ENCODE measurements at places on chromosomes 5 and 9.

DNA sequence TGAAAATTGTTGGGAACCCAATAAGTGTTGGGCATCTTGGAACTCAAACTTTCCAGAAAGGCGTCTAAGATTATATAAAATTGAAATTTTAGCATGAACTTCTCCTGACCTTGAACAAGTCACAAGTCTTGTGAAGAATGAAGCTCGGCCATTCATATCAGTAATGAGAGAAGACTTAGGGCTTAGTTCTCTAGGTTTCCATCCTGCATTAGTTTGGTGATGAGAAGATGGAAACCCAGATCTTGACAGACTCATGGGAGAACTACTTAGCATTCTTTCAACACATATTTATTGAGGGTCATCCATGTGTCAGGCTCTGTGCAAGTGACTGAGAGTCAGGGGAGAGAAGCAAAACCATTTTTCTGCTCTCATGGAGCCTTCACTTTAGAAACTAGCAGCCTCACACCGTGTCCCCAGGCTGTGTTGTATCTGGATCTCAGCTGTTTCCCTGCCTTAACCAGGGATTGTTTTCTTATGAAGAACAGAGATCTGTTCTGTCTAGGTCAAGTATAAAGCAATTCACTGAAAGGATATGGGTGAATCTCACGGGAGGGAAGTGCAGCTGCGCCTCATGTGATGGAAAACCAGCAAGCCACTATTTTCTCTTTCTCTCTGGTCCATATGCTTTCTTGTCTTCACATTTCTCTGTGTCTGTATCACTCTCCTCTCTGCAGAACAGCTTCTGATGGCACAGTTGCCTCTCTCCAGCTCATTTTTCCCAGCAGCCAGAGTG is 3.4 kb downstream of the GARNL3 start:
- no peak for DNase-seq

DNA sequence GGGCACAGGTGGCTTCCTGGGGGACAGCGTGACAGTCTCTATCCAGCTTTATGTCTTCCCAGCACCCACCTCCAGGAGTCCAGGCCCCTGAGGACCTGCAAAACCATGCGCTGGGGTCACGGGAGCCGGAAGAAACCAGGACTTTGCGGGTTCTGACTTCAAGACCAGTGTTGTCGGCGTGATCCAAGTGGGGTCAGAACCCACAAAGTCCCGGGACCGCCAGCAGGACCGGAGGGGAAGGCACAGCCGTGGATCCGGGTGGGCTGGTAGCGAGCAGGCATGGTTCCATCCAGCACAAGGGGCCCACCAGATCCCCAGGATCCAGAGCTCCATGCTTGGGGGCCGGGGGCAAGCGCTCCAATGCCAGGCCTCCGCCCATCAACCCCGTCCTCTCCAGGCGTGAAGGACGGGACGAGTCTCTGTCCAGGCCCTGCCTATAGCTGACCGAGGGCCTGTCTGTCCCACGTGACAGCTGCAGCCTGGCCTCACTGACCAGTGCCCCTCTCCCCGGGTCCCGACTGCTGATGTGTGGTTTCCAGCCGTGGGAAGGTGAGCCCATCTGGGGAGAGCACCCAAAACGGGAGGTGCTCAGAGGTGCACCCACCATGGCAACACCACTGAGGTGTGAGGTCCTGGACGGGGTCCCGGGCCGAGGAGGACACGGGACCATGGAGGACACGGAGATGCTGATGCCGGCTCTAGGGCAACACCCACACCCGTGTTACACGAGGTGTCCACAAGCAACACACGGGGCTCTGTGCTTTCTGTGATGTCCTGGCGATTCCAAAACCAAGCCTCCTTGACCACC is 48.9 kb downstream of the SLC12A7 start:
- DNase-seq = no peak

DNA sequence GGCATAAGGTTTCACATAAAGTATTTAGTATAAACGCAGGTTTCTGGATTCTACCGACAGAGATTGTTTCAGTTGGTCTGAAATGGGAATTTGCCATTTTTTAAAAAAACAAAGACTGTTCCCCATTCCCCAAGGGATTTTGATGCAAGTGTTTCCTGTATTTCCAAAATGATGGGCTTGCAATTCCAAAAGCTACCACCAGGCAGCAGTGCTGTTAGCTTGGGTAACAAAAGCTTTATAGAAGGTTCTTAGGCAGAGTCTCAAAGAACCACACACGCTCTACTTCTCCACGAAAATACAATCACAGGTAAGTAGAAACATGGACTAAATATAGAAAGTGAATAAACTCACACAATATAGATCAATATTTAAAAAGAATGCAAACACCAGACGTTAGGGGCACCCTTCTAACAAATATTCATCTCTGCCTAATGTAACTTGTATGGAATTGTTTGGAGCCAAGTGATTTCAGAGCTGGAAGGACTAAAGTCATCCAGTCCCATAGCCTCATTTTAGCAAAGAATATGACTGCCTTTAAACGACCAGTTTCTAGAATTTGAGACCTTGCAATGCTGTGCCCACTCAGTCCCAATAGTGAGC is 154.3 kb downstream of the SPOCK1 start:
- DNase-seq = no peak

DNA sequence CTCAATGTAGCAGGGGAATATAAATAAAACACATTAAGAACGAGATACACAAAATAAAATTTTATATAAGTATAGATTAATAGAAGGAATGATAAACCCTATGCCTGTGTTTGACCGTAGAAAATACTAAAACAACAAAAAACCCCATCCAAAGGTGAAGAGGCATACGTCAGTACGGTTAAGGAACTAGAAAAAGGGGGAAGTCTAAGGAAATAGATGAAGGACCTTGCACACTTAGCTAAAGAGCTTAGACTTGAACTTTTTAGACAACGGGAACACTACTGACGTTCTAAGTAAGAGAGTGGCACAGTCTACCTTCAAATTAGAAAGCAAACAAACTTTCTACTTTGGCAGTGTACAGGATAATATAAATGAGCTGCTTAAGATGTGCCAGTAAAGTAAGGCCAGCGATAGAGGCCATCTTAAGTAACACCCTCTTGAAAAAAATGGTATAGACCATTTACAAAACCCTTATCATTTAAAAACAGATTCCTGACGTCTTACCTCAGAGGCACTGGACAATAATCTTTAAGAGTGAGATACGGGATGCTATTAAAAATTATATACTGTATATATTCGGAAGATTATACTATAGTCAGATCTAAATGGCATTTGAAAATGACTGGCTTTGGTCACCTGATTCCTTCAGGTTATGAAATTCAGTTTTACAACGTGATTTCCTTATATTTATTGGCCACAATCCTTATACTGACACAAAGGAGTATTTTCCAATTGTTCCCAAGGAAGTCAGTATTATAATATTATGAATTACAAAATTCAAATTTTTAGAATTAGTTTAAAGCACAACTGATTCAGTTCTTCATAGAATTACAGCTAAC is 8.5 kb downstream of the PANK3 start:
- no peak for DNase-seq

DNA sequence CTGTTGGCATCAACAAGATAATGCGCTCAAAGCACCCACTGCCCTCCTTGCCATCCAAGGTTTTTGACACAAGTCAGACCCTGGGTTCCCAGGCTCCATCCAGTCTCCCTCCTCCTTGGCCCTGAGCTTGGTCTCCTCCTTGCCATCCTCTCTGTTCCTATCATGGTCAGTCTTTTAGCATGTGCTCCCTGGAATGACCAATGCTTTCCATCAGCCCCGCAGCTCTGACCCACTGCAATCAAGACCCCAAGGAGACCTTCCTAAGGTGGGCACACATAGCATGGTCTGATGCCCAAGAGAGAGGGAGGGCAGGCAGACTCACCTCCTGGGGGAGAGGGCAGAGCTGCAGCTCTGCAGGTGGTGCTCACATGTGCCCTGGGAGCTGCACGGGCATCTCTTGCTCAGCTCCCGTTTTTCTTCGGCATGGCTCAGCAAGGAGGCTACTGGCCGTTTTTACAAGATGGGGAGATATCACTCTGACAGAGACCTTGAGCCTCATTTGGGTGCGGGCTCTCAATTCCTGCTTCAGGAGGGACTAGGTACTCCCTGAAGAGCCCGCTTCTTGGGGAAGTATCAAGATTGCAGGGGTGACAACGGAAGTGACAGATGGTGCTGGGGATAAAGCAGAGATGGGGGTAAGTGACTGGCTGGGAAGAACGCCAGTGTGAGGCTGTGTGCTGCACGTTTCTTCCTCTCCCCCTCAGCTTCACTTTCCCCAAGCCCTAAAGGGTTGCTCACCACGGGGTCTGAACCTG is 3.3 kb downstream of the SEPTIN8 start:
- no peak for DNase-seq

GRCh38 chr9:78967596-78968217 is 604.1 kb upstream of the TLE4 start:
- no peak for DNase-seq

GRCh38 chr5:1019001-1019905 is 10.7 kb downstream of the NKD2 start:
- DNase-seq = no peak

DNA sequence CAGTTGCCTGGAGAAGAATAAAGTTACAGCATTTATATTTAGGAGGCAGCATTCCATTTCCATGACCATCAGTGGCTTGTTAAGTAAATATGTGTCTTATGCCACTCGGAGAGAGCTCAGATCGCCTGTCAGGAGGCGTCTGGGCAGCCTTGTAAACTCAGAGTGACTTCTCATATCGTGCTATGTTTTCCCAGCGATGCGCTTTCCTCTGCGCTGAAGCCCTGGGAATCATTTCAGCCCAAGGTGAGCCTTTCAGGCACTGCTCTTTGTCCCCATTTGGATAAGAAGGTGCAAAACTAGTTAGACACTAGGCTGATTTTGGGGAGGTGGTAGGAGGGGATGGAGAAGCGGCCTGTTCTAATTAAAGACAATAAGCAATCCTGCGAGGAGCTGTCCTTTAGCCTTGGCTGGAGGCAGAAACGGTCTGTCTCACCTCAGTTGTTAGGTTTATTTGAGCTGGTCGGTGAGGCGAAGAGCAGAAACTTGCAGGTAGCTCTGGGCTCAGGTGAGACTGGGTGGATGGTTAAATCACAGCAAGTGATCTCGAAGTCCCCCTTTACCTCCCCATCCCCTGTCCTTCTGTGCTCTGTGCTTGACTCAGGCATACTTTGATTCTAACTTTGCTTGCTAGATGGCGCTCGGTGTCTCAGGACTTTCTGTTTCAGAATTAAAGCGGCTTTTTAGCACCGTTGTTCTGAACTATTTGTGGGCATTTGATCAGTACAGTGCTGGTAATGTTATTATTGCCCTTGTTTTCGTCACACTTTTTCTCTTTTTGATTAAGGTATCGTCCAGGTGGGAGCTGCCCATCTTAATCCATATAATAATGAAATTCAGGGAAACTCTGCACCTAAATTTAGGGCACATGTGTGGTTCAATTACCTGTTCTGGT is 24.6 kb downstream of the NR2F1 start:
- no peak for DNase-seq

GRCh38 chr5:155530046-155530445 is 516.5 kb downstream of the KIF4B start:
- DNase-seq = no peak

GRCh38 chr5:56737951-56738606 is 77.3 kb upstream of the MAP3K1 start:
- no peak for DNase-seq

DNA sequence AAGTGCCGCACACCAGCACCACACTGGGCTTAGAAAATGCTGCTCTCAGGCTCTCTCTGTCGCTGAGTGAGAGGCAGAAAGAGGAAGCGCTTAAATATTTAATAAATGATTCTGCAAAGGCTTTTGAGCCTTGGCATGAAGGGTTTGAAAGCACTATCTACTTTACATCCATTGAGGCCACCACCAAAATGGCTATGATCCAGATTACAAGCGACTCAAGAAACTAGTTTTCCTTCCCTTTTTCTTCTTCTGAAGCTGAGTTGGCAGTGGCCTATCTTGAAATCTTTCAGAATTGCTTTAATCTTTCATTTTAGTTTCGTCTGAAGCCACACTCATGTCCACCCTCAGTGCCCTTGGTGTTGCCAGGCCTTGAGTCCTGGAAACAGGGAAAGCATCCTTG is 59.5 kb downstream of the EBF1 start:
- no peak for DNase-seq

GRCh38 chr5:172902497-172903472 is 56.4 kb upstream of the RPL26L1 start:
- DNase-seq = no peak

- DNase-seq = no peak
Measured at GRCh38 chr5:95725071-95725820, 5.9 kb upstream of the RHOBTB3 start.

DNA sequence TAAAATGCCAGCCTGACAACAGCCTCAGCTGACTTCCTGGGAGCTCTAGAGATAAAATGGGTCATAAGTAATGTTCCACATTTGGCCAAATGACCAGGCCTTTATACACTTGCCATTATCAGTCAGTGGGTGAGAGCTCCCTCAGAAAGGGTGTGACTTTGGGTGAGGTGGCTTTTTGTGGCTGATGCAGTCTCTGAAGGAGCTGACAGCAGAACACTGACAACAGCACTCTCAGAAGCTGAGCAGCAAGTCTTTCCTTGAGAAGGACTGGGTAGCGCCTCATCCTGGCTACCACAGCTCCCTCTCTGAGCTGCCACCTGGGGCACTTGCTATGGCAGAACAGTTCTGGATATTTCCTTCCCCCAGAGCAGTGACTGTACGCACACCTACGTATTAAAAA is 22.0 kb upstream of the GNAQ start:
- no peak for DNase-seq

GRCh38 chr5:144088206-144089064 is 82.0 kb downstream of the YIPF5 start:
- no peak for DNase-seq

GRCh38 chr5:2651116-2651515 is 100.4 kb downstream of the IRX2 start:
- no peak for DNase-seq

- DNase-seq = no peak
Measured at GRCh38 chr5:82424211-82424610, 146.1 kb upstream of the RPS23 start.

DNA sequence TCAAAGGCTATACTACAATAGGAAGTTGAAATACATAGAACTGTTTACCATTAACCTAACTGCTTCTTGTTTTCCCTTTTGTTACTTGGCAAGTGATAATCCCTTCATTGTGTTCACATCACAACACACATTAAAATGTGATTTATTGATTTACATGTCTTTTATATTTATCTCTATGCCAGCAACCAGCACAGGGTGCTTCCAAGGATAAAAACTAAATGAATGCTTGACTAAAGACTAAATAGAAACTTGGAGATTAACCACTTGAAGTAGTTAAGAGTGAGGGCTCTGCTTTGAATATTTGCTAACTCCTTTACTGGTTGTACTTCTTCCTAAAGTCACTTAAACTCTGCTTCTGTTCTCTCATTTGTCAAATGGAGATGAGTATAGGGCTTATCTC is 1730.6 kb downstream of the EFNA5 start:
- DNase-seq = no peak
